CD4-positive, alpha-beta T cell treated with Interleukin-17A for 1 hour (primary cell): ENCODE measurements at places on chromosomes 1 and 21.

DNA sequence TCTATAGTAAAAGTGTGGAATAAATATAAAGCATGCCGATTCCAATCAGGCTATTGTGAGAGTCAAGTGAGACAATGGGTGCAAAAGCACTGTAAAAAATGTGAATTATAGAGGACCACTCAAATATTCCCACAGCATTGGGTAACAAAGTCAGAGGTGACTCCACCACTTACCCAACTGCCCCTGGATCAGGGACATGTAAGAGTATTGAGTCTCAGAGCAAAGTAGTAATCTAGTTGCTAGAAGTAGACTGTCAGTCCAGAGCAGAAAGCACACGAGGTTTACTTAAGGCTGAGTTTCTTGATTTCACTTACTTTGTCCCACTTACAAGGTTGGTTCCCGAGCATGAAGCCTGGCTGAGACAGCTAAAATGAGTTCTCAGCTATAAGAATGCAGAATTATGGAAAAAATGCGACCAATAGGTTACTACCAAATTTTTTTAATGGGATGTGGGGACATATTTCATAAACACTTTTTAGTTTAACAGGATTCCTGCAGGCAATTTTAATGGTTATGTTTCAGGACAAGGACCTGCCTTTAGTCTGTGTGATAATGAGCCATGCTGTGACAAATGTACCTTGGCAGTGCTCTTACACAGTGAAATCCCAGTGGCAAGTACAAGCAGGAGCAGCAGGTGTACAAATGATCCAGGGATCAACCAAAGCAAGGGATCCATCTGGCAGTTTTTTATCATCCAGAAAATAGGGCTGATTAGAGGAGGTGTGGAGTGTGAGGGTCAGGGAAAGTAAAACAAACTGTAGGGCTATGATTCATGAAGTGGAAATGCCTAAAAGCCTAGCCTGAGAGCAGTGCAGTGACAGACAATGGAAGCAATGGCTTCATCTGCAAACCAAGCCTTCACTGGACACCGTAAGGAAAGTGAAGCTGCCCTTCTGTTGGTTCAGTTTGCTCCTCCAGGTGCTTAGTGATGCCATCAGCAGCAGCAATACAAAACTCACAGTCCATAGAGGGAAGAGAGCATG lies 156.2 kb upstream of the SPAG17 start:
- DNase-seq = no peak

GRCh38 chr1:32872192-32872460 lies 1.4 kb upstream of the FNDC5 start:
- DNase-seq = no peak

- no peak for DNase-seq
Observed at GRCh38 chr1:156498432-156499193, 2.0 kb downstream of the MEF2D start.

DNA sequence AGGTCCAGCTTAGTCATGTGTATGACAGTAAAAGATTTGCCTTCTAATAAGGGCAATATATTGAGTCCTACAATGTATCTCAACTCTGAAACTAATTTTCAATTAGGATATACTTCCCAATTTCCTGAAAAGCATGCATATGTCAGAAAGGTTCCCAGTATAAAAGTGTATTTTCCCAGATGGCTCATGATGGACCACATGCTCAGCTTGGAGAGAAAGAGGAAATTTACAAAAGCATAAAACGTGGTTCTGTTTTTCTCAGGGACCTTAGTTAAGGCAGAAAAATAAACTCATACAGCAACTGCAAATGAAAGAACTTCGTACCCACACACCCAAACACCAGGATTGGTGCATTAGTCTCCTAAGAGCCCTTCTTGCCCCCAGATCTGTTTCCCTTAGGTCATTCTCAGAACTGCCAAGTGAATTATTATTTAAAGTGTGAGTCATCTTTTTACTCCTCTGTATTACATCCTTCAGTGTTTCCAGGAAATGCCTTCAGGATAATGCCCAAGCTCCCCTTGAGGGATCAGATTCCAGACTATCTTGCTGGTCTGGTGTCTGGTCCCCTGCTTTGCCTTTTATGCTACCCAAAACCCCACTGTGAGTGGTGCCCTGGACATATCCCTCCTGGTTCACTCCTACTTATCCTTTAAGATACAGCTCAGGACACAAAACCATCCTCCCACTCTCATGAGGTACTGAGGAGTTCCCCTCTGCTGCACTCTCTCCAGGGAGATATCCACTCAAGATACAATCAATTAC lies 57.4 kb downstream of the SSX2IP start:
- DNase-seq = no peak

- DNase-seq = no peak
Observed at GRCh38 chr1:206021626-206022365, 1.9 kb downstream of the CTSE start.

DNA sequence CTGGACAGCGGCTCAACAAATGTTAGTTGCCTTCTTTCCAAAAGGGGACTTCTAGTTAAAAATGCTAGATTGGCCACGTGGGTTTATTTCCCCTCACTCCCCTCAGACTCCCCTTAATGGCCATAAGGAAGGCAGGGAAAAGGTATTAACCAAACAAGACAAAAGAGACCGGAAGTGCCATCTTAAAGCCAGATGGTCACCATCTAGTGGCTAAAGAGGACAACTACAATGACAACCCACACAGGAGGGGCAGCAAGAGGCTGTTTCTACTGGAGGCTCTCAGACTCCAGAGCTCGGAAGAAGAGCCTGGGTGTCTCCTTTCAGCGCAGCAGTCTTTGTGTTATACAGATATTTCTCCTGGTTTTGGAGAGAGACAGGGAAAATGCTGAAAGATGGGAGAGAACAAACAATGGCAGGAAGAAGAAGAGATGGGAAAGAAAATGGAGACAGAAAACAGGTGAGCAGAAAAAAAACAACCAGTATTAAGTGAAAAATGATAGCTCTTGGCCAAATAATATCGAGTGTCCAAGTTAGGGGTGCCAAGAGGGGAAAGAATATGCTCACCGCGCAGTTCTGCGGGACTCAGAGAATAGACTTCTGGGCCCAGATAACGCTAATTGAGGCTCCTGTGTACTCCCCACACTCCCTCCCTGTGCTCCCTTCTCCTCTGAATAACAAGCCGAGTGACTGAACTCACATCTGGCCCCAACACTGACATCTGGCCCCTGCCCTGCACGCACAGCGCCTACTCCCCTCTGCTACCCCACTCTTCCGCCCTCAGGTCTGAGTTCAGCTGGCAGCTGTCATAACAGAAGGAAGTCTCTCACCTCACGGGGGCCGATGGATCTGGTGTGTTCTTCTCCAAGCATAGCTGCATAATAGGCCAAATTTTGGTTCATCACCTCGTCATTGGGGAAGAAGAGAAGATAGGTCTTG lies 9.6 kb downstream of the P3H1 start:
- peak; percentile 46 for DNase-seq

GRCh38 chr1:237975376-237975775 lies 84.7 kb upstream of the ZP4 start:
- DNase-seq = no peak

DNA sequence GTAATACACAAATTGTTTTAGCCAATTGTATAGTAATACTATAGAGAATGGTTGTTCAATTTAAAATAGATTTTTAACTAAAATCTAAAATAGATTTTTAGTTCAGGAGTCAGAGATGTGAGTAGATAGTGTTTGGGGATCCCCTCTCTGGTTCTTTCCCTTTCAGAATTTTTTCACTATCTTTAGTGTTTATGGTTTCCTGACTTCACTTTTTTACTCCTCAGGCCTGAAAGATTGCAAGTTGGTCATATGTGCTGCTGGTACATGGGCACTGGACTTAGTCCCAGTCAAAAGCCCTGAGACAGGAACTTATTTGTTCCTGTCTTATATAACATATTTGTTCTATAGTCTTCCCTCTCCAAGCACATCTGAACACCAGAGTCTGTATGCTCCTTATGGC lies 96.8 kb upstream of the ATP1B1 start:
- DNase-seq = no peak

DNA sequence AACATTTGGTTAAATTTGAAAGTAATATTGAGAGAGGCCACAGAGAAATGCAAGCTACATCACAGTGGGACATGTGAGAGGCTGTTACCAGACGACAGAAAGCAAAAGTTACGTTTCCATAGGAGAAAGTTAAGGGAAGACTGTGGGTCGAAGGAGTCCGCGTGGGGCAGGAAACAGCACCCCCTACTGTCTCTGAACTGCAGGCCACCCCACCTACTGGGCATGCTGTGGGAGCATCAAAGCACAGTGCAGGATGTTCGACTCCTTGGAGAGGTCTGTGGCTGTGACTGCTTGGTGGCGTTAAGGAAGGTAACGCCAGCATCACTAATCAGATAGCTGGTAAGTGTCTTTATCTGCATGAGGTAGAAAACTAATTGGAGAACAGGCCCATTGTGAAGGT lies 123.9 kb downstream of the PTBP2 start:
- DNase-seq = peak; percentile 14

DNA sequence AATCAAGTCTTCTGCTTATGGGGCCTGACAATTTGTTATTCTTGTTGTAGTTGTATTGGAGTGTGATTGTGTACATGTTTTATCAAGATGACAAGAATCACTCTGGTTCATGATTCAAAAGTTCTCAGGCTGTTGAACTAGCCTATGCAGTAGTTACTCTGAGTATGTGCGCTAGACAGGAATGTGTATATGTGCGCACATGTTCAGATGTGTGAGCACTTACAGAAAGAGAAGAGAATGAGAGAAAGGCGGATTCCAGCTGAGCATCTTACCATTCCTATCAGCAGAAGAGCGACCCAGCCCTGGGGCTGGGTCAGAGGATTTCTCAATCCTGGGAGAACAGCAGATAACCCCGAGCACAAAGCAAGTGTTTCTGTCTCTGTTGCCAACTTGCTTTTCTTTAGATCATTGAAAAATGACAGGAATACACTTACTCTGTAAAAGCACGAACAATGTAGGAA lies 110.8 kb upstream of the HOOK1 start:
- no peak for DNase-seq

DNA sequence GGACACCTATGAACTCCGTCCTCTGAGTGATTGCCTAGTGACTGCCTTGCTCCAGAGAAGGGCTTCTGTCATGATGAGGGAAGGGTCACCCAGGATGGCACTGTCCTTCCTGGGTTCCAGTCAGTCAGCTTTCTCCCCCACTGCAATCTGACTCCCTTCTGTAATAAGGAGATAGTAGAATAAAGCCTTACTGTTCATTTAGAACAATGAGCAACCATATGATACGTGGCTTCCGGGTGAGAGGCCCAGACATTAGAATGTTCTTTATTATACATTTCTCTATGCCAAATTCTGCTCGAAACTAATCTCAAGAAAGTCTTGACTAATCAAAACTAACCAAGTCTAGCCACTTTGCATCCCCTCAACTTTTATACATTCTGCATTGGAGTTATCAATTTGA lies 8.5 kb upstream of the MTMR11 start:
- no peak for DNase-seq

DNA sequence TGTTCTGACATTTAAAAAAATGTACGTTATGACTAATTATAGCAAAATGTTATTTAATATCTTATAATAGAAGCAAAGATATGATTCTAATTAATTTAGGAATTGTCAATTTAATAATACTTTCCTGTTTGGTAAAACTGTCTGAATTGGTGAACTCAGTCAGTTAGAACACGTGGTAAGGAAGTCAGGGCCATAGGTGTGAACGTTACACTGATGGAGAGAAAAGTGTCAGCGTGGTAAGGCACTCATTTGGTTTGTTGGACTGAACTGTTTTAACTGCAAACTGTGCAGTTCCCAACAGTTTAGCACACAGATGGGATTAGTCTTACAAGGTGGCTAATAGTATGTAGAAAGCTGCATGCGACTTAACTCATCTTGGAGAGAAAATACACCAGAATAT lies 102.9 kb downstream of the EPB41 start:
- DNase-seq = peak; percentile 11

DNA sequence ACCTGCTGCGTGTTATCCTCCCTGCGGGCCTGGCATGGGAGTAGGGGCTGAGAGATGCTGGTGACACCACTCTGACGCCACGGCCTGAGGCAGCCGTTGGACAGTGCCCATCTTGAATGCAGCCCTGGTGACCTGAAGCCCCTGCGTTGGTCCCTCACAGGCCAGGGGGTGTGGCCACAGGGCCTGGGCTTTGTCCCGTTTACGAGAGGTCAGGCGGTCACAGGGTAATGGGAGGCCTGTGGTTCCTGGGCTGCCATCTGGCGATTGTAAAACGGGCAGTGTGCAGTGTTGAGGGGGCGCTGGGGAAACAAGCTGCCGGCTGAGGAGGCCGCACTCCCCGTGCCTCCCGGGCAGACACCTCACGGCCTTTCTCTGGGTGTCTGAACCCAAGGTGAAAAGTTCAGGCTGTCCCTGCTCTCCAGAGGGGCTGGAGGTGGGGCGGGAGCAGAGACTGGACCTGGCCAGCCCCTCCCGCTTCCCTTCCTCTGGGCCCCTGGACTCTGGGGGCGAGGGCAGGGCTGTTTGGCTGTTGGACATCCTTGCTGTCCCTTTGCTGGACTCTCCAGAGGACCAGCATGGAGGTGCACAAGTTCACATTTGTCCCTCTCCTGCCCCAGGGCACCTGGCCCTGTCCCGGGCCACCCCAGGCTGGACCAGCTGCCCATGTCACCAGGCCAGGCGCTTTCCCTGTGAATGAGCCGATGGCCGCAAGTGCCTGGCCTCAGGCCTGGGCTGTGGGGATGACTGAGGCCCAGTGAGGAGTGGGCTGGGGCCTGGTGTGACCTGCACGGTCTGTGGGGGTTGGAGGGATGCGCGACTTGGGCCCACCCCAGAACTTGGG lies 42.4 kb downstream of the SKI start:
- no peak for DNase-seq

DNA sequence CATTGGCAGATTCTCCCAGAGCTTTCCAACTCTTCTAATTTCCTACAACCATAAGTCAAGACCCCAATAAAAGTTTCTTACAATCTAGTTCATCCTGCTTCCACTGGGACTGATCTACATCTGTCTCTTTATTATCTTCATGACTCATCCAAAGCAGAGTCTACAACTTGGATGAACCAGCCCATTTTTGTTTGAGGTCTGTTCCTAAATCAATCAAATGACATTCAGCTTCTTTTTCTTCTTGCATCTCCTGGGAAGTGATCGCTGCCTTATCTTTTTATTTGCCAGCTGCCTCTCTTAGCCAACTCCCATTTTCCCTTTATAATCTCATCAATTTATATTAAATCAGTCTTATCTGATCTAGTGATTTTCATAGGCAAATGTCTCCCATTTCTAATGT lies 105.6 kb downstream of the ERG start:
- no peak for DNase-seq

DNA sequence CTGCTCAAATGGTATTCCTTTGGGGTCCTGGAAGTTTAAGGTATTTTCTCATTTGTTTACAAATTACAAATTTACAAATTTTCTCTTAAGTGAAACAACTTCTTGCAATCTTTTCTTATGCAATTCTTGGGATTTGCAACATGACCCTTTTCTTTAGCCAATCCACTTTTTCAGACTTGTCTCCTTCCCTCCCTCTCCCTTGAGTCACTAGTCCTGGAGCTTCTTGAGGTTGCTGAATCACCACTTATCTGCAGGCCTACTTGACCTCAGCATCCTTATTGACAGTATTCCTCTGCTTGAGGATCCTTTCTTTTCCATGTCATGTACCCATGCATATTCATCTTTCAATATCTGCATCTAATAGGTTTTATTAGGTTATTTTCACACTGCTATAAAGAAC lies 302.8 kb upstream of the ADAMTS5 start:
- DNase-seq = no peak
